ENCODE measurements at places on chromosomes 12 and 14. TPM values are rescaled to one million over a fixed set of nuclear protein-coding genes. Genes with fewer than 3 reads are reported as not detected.

The TRPV4 gene
- not detected for total RNA-seq

DNA sequence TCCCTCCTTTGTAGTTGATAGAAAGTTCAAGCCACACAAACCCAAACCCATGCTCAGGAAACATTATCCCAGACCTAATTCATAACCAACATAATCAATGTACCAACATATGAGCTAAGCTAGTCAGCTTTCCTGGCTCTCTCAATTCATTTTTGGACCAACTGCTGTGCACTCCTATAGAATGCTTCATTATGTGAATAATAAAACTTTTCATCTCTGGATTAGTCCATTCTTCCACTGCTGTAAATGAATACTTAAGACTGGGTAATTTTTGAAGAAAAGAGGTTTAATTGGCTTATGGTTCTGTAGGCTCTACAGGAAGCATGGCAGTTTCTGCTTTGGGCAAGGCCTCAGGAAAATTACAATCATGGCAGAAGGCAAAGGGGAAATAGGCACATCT, 651.9 kb downstream of the RERGL start:
- DNase-seq = no peak

The HOXC9 gene
- not detected for total RNA-seq

GRCh38 chr14:77498984-77499527, 440 bp upstream of the ISM2 start:
- DNase-seq = no peak
